ENCODE measurements at places on chromosomes 1 and 21.

DNA sequence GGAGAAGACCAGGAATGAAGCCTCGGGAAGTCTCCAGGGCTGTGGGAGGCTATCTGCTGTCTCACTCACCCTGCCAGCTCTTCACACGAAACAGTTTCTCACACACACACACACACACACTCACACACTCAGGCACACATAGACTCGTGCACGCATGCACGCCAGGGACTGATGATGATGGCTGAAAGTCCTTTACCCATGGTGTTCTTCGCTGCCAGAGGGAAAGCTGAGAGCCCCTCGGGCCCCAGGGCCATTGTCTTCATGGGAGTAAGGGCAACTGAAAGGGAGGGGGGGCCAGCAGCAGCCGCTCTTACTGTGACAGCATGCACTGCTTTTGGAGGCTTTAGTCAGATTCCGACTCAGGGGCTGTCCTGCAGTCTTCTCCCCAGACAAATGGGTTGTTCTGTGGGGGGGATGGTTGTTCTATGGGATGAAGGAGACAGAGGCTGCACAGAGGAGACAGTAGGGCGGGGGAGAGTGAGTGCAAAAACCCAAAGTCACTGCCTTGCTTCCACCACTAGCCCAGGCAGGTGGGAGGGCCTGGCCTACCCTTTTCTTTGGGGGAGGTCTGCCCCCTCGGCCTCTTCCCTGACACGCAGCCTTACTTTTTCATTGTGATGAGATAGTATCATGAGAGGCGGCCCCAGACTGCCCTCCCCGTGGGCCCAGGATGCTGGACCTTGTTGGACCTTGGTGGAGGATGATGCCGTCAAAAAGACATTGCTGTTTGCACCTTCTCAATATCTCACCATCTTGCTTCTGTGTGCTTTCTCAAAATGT lies 29.0 kb downstream of the STUM start:
- no peak for DNase-seq

DNA sequence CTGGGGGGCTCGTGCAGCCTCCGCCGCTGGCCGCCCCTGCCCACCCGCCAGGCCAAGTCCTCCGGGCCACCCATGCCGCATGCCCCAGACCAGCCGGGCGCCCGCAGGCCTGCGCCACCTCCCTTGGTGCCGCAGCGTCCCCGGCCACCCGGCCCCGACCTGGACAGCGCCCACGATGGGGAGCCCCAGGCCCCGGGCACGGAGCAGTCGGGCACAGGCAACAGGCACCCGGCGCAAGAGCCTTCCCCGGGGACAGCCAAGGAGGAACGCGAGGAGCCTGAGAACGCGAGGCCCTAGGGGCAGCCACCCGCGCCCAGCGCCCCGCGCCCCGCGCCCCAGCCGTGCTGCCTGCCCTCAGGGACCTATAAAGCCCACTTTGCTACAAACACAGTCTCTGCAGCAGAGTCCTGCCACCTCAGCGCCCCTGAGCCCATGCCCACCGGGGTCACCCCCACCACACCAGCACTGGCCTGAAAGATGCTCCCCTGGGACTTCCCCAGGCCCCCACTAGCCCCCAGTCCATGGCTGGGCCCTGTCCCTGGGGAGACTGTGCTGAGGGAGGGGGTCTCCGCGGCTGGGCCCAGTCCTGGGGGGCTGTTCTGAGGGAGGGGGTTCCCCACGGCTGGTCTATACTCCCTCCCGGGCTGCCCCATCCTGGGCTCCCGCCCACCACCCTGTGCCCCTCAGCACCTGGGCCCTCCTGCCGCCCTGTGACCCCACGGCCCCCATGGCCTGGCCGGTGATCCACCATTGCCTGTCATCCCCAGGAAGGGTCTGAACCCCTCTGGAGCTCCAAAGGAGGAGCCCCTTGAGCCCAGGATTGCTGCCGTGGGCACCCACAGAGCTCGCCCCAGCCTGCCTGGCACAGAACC lies 8.6 kb downstream of the TNFRSF18 start:
- DNase-seq: no peak

DNA sequence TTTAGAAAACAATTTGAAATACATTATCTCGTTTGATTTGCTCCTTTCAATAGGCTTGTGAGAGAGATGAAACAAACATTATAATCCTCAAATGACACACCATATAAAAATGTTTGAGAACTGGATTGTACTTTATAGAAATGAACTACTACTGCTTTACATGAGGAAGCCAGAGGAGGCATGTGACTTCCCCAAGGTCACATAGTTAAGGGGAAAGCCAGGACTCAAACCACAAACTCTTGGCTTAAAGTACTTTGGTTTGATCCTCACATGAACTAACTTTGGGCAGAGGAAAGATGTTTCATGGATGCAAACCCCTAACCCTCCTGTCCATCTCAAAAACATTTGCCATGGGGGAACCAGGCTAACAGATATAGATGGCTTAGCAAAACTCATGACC lies 4.7 kb downstream of the ARHGEF11 start:
- DNase-seq: no peak

- no peak for DNase-seq
These were observed 11.3 kb downstream of the LRRC8C start for GRCh38 chr1:89644119-89644814.

DNA sequence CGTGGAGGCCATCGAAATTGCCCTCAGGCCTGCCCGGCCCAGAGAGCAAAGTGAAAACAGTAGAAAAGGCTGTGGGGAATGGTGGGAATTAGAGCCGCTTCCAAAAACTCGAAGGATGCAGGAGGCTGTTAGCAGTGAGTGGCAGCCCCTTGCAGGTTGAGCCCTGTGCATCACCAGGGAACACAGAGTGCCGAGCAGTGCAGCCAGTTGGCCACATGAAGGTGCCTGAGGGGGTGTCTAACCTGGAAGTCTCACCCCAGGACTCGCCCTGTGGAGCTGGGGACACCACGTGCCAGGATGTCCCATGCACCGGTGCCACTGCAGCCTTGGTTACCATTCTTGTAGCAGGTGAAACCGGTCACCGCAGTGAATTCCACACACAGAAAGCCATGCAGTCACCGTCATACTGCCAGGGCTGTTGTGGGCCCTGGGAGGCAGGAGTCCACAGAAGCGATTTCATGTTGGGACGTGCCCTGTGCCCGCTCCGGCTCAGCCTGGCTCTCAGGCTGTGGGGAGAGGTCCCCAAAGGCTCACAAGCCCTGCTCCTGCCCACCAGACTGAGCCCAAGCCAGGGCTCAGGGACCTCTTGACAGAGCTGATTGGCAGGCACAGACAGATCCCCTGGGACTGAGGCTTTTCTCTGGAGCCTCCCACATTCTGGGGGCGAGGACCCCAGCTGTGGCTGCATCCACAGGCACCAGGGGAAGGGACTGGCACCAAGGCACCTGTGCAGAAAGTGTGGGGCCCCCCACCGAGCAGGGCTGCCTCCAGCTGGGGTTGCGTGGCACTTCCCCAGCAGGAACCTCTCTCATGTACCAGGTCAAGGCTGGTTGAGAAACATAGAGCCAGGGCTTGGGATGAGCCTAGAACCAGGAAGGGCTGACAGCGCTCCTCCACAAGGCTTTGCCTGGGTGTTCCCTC lies 16.7 kb upstream of the ACTRT2 start:
- no peak for DNase-seq

DNA sequence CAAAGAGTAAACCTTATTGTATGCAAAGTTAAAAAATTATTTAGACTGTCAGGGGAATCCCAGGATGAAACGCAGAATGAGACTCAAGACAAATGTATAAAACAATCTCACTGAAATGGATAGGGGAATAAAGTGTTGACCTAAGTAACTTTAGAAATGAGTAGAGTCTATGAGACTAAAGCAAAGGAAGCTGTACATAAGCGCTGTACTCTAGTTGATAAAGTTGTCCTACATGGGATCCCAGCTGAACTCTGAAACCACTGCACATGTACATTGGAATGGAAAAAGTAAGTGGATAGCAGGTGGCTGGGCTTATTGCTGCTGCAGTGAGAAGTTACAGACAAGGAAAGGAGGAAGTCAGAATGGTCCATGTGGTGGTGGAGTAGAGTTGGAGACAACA lies 18.7 kb downstream of the MMEL1 start:
- DNase-seq: no peak

GRCh38 chr1:210527091-210527490 lies 198.4 kb downstream of the HHAT start:
- no peak for DNase-seq

DNA sequence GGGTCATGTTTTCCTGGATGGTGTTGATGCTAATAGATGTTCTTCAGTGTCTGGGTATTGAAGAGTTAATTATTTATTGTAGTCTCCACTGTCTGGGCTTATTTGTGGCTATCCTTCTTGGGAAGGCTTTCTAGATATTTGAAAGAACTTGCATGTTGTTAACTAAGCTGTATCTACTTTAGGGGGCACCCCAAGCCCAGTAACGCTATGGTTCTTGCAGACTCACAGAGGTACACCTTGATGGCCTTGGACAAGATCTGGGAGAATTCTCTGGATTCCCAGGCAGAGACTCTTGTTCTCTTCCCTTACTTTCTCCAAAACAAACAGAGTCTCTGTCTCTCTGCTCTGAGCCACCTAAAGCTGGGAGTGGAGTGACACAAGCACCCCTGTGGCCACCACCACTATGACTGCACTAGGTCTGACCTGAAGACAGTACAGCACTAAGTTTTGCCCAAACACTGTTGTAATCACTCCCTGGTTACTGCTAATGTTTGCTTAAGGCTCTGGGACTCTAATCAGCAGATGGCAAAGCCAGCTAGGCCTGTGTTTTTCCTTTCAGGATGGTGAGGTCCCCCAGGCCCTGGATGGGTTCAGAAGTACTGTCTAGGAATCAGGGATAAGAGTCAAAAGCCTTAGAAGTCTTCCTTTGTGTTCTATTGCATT lies 76.5 kb upstream of the C1orf21 start:
- DNase-seq: no peak

DNA sequence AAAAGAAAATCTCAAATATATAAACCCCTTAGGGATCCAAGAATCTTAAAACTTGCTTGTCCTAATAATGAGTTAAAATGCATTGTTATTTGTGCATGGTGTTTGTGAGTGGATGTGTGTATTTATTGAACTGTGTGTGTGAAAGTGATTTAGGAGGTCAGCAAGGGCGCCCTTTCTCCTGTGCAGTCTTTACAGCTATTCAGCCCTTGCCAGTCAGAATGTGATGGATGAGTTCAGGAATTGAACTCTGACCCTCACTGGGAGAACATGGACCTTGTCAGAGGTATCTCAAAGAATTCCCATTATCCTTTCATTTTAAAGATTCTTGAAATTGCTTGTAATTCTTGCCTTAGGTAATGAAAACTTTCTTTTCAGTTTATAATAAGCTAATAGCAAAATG lies 493.0 kb upstream of the ADGRL4 start:
- no peak for DNase-seq

- no peak for DNase-seq
These were observed 1.4 kb upstream of the B4GALT2 start for GRCh38 chr1:43977376-43978263.

GRCh38 chr1:11570821-11571380 lies 83.3 kb downstream of the FBXO2 start:
- DNase-seq: no peak

GRCh38 chr1:15834406-15835204 lies 12.9 kb upstream of the SPEN start:
- DNase-seq: peak; percentile 91

Measured in NCI-H524 (cell line).